ENCODE measurements at places on chromosomes 11 and 22.

GRCh38 chr11:122337704-122338103 lies 221.7 kb upstream of the BLID start:
- H3K27me3 ChIP-seq: peaks cover 31% of the 10 kb centered on the region
- no peak overlapping the region for H3K4me3 ChIP-seq
- no peak for DNase-seq
- H3K27ac ChIP-seq: no peak overlapping the region
- H3K36me3 ChIP-seq: no peaks in the 10 kb centered on the region

DNA sequence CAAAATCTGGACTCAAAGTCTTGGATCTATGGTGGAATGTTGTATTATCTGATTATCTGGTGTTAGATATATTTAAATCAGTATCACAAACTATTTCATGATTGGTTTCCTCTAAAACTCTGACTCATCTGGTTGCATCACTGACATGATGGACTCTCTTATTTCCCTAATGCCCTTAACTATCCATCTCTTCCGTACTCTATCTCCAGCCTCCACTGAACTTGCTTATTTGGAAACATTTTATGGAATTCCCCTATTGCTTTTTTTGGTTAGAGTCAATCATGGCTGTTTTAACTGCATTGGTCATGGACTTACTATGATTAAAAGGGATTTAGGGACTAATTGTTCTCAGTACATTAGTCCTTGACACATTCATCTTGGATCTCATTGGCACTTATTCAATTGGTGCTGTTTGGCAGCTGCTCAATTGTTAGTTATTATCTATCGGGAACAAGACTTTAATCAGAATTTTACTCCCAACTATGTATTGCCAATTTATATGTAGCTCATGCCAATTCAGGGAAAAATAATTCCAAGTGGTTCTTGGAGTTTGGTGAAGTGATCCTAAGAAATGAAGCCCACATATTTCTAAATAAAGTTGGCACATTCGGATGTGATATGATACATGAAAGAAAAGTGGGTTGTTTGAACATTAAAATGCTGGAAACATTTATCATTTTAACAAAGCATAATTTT lies 942.0 kb upstream of the CCDC90B start:
- H3K27me3 ChIP-seq: no peaks in the 10 kb centered on the region
- no peaks in the 10 kb centered on the region for H3K36me3 ChIP-seq
- H3K4me3 ChIP-seq: no peak overlapping the region

DNA sequence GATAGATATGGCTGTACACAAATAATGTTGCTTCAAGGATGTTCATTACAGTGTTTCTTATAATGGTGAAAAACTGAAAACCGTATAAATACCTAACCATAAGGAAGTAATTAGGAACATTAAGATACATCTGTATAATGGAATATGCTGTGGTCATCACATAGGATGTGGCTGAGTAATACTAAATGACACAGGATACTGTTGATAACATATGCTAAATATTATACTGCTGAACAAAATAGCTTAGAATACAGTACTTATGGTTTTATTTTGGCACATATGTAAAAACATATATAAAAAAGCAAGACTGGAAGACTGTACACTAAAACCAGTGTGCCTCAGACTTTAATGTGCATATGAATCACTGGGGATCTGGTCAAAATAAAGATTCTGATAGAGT lies 43.8 kb downstream of the FBXO7 start:
- peaks cover 1% of the 10 kb centered on the region for H3K36me3 ChIP-seq
- DNase-seq: no peak
- H3K27me3 ChIP-seq: peaks cover 18% of the 10 kb centered on the region
- H3K4me1 ChIP-seq: no peaks in the 10 kb centered on the region
- no peak overlapping the region for H3K4me3 ChIP-seq
- H3K27ac ChIP-seq: no peak overlapping the region

- peaks cover 36% of the 10 kb centered on the region for H3K36me3 ChIP-seq
- H3K27me3 ChIP-seq: no peaks in the 10 kb centered on the region
- no peaks in the 10 kb centered on the region for H3K4me1 ChIP-seq
Observed at GRCh38 chr11:62145261-62145871, 21.6 kb downstream of the INCENP start.

GRCh38 chr22:35754761-35755160 lies 37.1 kb downstream of the APOL5 start:
- no peaks in the 10 kb centered on the region for H3K27me3 ChIP-seq
- H3K4me3 ChIP-seq: no peak overlapping the region
- no peak for DNase-seq
- peaks cover 45% of the 10 kb centered on the region for H3K36me3 ChIP-seq

DNA sequence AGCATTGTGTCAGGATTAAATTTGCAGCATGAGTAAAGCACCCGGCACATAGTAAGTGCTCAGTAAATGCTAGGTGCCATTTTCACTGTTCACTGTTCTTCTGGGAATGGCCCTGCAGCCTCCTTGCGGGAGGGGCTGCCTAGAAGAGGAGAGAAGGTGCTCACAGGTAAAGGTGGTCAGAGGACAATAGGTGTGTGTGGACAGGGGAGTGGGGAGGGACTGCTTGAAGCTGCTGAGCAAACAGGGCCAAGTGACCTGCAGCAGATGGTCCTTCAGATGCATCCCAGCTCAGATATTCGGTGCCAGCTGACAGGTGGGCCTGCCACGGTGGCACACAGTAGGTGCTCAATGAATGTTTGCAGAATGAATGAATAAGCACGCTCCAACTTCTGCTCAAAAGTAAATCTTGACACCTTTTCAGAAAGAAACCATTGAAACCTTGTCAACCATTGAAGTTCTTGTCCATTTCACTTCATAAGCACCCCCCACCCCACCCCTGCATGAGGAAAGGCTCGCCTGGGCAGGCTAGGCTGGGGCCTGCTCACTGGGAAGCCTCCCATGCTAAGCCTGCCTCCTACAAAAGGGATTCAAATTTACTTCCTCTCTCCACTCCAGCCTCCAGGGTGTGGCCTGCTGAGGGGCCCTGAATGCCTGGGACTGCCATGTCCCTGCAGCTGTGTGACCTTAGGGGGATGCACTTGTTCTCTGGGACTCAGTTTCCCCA lies 1.6 kb downstream of the KIAA0930 start:
- peaks cover 6% of the 10 kb centered on the region for H3K36me3 ChIP-seq
- no peak overlapping the region for H3K27ac ChIP-seq
- peaks cover 17% of the 10 kb centered on the region for H3K4me1 ChIP-seq
- DNase-seq: no peak
- H3K4me3 ChIP-seq: peak overlapping the region; percentile 91
